ENCODE measurements at places on chromosomes 2 and 18.

- peak; percentile 9 for DNase-seq
Measured at GRCh38 chr2:216413882-216414281, 1.6 kb downstream of the SMARCAL1 start.

- no peak for DNase-seq
Measured at GRCh38 chr2:165173215-165173614, 30.6 kb downstream of the SCN3A start.

- DNase-seq: no peak
Measured at GRCh38 chr2:240164586-240164985, 24.1 kb upstream of the OTOS start.

DNA sequence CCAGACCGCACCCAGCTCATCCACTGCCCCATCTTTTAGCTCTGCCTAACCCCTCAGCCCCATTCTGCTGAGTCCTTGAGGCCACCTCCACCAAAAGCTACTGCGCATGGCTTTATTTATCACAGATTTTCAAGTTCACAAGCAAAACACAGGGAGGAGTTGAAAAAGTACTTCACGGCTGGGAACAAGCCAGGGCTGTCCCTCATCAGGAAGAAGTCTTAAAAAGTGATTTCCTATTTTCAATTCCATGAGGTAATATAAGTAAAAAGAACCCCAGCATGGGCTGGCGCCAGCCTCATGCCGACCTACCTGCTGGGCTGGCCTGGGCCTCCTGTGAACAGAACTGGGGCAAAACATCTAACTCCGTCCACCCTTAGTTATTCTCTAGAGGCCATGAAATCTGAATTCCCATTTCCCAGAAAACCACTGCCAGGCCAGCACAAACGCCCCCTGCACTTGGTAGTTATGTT, 69.0 kb downstream of the POLR1A start:
- DNase-seq: no peak

- DNase-seq: no peak
Measured at GRCh38 chr18:9711361-9712129, 3.4 kb downstream of the RAB31 start.

DNA sequence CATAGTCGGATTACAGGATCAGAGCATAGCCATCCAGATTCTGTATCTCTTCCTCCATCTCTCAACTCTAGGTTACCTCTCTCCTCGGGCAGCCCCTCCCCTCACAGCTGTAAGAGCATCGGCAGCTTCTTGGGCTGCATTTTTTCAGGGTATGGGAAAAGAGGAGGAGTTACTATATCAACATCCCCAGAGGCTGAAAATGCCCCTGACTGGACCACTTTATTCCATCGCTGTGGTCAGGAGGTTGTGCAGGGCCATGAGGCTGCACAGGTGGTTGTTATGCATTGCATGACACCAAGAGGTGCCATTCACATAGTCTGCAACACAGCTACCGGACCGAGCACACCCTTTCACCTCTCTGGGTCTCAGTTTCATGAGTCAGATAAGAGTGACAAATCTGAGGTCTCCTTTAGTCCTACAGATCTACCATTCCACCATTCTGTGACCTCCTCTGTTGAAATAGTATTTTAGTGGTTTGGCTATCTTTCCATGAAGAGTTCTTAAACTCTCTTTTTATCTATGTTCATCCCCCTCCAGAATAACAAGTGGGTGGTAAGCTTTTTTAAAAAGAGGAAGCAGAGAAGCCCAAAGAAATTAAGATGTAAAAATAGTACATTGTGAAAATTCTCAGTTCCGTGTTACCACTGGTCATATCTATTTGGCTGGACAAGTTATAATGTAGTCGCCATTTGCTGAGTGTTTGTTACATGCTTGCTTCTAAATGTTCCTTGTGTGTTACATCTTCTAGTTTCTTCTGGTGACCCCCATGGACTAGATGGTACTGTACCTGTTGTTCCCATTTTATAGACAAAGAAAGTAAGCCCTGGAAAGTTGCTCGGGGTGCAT, 56.6 kb upstream of the SLC1A4 start:
- DNase-seq: no peak

DNA sequence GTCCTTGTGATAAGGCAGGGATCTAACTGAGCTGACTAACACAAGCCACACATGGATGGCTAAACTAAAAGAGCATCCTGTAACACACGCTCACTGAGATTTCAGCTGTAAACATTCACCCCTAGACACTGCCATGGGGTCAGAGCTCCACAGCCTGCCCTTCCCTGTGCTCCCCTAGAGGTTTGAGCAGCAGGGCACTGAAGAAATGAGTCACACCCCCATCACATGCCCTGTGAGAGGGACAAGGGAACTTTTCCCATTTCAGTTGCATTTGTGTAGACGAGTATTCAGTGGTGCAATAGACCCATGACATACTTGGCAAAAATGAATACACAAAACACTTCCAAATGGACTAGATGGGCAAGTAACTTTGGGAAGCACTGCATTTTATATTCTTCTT, 402.4 kb upstream of the LRRTM1 start:
- no peak for DNase-seq

DNA sequence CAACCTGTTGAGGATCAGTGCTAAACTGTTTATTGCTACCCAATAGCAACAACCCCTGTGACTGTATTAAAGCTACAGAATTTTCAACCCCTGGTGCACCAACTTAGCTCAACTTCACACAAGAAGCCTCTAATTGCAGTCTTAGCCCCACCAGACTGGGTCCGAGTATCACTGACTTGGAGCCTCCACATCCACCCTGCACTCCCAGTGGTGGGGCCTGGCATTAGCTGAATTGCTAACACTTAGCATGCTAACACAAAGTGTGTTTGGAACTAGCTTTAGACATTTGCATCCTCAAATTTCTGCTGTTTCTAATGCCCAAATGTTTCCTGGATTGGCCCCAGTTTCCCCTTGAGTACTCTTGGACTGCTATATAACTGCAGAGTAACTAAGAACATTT, 298.6 kb downstream of the AGPS start:
- no peak for DNase-seq

DNA sequence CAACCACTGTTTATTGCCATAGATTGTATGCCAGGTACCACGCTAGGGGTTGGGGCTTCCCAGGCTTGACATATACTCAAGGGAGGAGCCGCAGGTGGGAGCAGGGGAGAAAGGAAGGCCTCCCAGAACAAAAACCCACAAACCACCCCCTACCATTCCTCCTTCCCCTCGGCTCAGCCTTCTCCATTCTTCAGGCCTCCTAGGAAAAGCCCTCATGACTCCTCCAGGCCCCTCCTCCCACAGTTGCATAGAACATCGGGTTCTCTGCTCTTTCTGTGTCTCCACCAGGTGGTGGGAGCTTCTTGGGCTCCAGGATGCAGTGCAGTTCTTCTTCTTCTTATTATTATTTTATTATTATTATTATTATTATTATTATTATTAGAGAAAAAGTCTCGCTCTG, 80.3 kb downstream of the ZFP36L2 start:
- no peak for DNase-seq

Data from GM23248 (cell line).